ENCODE measurements at places on chromosomes 12 and 14.

DNA sequence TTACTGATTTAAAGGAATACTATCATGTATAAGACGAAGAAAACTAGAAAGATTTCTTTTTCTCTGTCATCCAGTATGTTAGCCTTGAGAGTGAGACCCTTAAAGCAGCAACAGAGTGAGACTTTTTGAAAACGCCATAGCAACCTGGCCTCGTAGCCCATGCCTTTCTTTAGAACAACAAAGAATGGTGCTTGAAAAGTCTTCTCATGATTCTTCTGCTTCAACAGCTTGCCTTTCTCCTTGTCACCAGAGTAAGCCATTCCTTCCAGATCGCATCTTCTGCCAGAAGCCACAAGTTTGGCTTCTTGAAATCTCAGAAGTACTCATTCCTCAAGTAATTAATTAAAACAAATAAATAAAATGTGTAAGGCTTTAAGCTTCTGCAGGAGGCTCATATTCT is 109.3 kb downstream of the PDE3A start:
- no peak for DNase-seq

- no peak for DNase-seq
Measured at GRCh38 chr14:55816225-55816624, 236.2 kb downstream of the KTN1 start.

DNA sequence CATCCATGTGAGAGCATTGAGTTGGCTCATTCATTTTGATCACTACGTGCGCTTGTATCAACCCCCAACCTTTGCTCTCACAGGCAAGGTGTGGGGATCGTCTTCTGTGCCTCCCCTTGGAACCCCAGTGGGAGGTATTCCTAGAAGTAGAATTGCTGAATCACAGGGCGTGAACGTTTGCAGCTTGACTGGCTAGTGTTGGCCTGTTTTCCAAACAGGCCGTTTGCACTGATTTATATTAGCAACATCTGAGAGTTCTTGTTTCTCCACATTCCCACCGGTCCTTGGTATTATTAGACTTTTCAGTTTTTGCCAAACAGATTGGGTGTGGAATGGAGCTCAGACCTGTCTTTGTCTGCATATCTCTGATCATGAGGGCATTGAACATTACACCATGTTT is 288.6 kb upstream of the PWP1 start:
- no peak for DNase-seq

DNA sequence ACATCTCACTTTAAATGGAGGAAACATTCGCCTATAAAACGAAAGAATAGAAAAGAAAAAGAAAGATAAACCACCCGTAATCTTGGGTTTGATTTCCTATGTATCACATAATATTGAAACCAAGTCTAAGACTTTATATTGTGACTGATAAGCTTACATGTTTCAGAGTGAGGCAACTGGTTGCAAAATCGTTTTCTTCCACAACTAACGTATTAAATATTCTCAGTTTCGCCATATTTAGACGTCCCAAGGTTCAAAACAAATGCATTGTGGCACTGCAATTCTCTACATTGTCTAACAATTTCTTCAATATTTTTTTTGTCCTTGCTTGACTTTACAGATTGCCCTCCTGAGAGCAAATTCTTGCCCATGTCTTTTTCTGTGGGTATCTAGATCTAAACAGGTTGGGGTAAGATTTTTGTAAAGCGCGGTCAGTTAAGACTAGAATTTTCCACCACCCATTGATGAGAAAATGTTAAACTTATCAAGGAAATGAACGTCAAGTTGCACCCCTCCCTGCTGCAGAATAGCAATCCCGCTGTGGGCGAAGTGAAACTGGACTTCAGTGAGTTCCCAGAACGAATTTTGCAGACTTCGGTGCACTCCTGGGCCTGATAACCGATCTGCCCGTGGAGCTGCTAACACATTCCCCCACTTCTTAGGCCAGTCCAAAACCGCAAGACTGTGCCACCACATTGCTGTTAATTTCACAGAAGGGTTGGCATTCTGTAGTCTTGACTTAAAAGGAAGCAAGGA is 2.7 kb downstream of the TBX3 start:
- DNase-seq = no peak

GRCh38 chr14:71246539-71246938 is 339.3 kb downstream of the PCNX1 start:
- DNase-seq = no peak

GRCh38 chr14:34436118-34436905 is 25.7 kb downstream of the SPTSSA start:
- DNase-seq = no peak

- no peak for DNase-seq
Measured at GRCh38 chr14:103118018-103118662, 5.1 kb upstream of the TNFAIP2 start.

GRCh38 chr12:68913682-68914081 is 19.3 kb downstream of the CPM start:
- no peak for DNase-seq
